ENCODE measurements at places on chromosomes 7 and 10.

DNA sequence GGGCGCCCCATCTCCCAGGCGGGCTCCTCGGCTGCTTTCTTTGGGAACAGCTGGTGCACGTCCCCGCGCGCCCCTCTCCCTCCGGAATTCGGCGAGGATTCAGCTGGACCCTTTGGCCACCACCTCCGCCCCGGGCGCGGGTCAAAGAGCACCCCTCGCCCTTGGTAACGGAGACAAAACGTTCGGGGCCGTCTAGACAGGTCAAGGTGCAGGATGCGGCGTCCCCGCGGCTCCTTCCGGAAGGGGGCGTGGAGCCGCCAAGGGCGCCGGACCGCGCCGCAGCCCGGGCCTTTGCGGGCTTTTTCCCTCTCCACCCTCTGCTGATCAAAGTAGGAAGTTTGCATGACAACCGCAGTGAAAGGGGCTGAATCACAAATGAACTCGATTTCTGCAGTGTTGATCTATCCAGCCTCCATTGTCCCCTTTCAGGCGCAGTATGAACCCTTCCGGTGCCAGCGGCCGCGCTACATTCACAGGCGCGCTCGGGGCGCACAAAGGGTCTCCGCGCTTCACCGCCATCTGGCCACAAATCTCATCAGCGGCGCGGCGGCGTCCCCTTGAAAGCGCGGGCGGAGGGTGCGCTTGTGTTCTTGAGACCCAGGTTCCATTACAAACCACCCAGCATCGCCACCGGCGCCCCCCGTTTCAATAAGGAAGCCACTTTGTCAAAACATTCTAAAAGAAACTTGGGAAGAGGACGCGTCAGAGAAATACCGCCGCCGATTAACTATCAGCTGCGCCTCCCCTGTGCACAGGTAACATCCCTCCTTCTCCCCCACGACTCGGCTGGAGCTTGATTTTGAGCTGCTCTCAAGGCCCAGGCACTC is 36.4 kb downstream of the CNPY1 start:
- DNase-seq = no peak

GRCh38 chr7:136179154-136179553 is 202.0 kb upstream of the MTPN start:
- no peak for DNase-seq

- no peak for DNase-seq
Observed at GRCh38 chr7:113084496-113085172, 2.0 kb downstream of the GPR85 start.

GRCh38 chr10:79382491-79382941 is 35.2 kb downstream of the PPIF start:
- DNase-seq = no peak

DNA sequence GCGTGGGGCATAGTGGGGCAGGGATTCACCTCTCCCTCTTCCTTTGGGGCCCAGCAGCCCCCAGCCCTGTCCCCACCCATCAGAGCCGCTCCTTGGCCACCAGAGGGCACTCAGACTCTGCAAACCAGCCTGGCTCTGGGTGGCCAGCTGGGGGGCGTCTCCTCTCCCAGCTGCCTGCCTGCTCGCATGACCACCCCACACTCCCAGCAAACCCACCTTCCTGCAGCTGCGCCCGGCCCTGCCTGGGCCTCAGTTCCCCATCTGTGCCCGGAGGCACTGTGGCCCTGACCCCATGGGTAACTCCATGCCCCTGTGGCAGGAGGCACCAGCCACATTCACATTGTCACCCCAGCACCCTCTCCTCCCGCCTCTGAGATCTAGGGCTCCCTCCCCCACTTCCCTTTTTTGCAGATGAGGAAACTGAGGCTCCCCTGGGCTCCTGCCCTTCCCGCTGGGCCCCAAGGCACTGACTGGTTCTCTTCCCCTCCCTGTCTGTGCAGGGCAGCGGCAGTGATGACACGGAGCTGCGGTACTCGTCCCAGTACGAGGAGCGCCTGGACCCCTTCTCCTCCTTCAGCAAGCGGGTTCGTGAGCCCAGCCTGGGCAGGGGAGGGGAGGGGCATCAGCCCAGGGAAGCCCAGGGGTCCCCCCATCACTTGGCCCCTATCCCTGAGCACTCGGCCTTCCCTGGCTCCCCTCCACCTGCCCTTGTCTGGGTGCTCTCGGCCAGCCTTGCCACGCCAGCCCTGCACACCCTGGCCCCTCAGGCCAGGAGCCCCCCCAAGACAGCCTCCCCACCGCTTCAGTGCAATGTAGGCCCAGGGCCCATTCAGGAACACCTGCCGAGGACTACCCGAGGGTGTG is 6.9 kb upstream of the SH2B2 start:
- DNase-seq = no peak

- DNase-seq = no peak
Observed at GRCh38 chr7:28570113-28570969, 158.0 kb downstream of the CREB5 start.

DNA sequence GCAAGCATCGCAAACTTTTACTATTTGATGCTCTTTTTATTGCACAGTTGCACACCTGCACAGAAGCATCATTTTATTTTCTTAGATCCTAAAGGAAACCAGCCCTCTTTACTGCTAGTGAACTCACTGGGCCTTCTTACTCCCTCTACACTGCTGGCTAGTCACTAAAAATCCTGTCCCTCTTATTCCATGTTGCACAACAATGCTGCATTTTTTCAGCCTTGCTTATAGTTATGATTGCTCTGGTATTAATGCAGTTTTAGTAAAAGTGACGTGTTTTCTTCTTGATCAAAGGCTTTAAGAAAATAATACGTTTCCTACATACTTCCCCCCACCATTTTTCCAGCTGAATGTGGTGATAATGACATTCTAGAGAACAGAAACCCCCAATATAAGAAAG is 132.9 kb upstream of the FAM3C start:
- DNase-seq = no peak

GRCh38 chr10:61211468-61211867 is 241.7 kb downstream of the TMEM26 start:
- DNase-seq = no peak

DNA sequence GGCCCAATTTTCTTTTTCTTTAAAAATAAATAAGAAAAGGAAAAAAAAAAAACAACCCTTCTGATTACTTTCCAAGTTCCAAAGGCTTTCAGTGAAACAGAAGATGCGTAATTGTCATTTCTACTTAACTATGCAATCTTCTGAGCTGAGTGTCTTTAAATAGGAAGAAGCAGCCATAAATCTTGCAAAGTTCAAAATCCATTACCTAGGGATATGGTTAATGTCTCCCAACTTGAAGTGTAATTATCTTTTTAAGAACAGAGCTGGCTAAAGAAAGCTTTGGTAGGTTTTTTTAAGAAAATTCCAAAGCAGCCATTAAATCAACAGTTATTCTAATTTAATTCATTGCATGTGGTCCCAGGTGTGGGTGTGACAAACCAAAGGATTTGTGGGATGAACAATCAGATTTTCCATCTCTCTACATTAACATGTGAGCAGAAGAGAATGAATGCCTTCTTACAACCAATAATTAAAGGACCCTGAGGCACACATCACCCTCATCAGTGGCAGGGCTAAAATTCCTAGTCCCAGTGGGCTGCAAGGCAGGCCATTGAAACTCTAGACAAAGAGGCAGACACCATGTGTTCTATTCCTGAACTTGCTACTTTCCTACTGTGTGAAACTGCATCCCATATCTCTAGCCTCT is 419.2 kb downstream of the REEP3 start:
- no peak for DNase-seq

GRCh38 chr7:131945957-131946544 is 389.6 kb upstream of the PODXL start:
- DNase-seq = no peak
